CD8-positive, alpha-beta memory T cell (primary cell): ENCODE measurements at places on chromosomes 5 and 9. TPM values are rescaled to one million over a fixed set of nuclear protein-coding genes. Genes with fewer than 3 reads are reported as not detected.

Gene SLC25A48
- total RNA-seq: not detected

Gene PANK3
- 53.8 TPM for total RNA-seq

Gene TAL2
- not detected for total RNA-seq

DNA sequence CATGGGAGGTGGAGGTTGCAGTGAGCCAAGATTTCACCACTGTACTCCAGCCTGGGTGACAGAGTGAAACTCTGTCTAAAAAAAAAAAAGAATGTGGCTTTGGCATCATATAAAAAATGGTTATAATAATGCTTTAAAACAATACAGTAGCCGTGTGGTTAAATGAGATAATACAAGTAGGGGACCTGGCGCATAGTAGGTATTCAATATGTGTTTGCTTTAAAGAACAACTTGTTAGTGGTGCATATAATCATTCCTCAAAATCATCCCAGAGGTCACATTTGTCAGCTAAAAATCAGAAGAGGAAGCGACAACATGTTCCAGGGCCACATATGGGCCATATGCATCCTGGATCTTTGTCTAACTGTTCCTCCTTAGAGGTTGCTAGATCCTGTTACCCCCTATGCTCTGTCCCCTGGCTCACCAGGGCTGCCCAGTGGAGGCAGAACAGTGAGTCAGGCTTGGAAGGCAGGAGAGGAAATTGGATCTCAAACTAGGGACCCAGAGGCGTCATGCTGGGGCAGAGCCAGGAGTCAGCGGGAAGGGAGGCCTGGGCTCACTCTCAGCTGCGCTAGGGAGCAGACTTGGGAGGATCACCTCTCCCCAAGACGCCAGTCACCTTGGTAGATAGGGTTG lies 27.7 kb downstream of the LHX6 start:
- H3K27me3 ChIP-seq: no peaks in the 10 kb centered on the region
- no peak for DNase-seq
- no peaks in the 10 kb centered on the region for H3K4me1 ChIP-seq

DNA sequence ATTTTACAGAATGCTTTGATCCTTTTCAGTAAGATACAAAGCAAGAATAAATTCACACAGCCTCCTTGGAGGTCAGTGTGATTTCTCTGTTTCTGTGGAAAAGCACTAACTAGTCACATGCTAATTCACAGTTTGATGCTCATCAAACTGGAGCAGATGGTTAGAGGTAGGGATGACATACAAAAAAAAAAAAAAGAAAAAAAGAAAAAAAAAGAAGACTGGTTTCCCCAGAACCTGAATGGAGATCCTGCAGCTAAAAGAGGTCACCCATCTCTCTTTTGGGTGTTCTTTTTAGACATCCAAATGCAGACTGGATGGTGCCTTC lies 123.7 kb upstream of the ANKRD55 start:
- no peaks in the 10 kb centered on the region for H3K4me1 ChIP-seq
- H3K36me3 ChIP-seq: no peaks in the 10 kb centered on the region
- H3K27me3 ChIP-seq: no peaks in the 10 kb centered on the region

- peaks cover 43% of the 10 kb centered on the region for H3K4me1 ChIP-seq
- no peaks in the 10 kb centered on the region for H3K27me3 ChIP-seq
- no peak for DNase-seq
- H3K27ac ChIP-seq: no peak overlapping the region
- no peak overlapping the region for H3K4me3 ChIP-seq
These were observed 135.6 kb downstream of the C9orf50 start for GRCh38 chr9:129485145-129485774.

DNA sequence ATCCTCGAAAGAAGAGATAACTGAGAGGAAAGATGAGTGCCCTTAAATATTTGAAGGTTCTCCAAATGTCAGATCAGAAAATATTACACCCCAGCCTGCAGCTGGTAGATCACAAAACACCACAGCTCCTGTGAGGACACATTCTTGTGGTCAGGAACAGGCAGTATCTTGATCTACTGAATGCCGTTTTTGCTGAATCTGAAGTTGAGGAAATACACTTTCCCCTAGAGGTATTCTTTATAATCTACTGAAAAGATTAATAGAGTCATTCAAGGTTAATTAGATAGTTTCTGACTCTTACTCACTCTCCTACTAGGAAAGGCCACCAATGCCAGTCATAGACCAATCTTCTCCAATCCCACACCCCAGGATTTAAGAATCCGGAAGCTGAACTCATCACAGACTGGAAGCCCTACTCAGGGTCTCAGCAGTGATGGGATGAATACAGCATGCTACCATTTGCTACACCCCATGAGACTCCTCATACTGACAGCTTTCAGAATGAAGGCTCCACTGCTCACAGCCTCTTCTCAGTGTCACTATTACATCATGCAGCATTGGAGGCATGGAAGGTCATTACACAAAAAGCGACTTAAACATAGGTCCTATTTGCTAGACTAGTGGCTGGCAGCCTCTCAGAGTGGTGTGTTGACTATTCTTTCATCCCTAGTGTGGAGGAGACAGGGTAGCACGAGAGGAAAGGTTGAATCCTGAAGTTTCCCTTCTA lies 143.9 kb upstream of the SLC1A3 start:
- no peaks in the 10 kb centered on the region for H3K27me3 ChIP-seq
- no peak overlapping the region for H3K27ac ChIP-seq
- no peak overlapping the region for H3K4me3 ChIP-seq
- no peaks in the 10 kb centered on the region for H3K36me3 ChIP-seq
- H3K4me1 ChIP-seq: no peaks in the 10 kb centered on the region

GRCh38 chr9:37428345-37428744 lies 5.8 kb downstream of the GRHPR start:
- no peak overlapping the region for H3K27ac ChIP-seq
- no peak for DNase-seq
- no peaks in the 10 kb centered on the region for H3K27me3 ChIP-seq
- peaks cover 11% of the 10 kb centered on the region for H3K4me1 ChIP-seq
- no peak overlapping the region for H3K4me3 ChIP-seq

- no peak for DNase-seq
- H3K27ac ChIP-seq: no peak overlapping the region
- no peaks in the 10 kb centered on the region for H3K4me1 ChIP-seq
These were observed 147.7 kb downstream of the BARX1 start for GRCh38 chr9:93807166-93808074.
